ENCODE measurements at places on chromosomes 16 and 17.

DNA sequence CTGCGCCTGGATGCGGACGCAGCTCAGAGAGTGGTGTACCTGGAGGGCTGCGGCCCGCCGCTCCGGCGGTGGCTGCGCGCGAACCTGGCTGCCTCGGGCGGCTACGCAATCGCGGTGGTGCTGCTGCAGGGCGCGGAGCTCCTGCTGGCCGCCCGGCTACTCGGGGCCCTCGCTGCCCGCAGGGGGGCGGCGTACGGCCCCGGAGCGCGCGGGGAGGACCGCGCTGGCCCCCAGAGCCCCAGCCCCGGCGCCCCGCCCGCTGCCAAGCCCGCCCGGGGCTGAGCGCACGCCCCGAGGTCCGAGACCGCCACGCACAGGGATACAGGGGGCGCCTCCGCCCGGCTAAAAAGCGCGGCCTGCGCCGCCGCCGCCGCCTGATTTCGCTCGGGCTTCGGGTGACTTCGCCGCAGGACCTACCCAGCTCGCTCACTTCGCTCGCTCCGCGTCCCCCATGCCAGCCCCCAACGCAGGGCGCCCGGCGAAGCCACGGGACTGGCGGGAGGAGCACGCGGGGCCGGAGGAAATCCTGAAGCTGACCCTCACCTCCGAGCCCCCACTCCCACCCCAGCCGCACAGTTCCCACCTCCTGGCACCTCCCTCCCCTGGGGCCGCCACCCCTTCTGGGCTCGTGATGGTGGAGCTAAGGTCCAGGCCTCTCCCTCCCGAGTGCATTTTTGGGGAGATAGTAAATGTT is 8.2 kb downstream of the PDE6G start:
- peak; percentile 32 for ATAC-seq

GRCh38 chr17:14427900-14428647 is 127.2 kb downstream of the HS3ST3B1 start:
- peak; percentile 97 for ATAC-seq

- no peak for ATAC-seq
Measured at GRCh38 chr16:78001451-78002025, 20.8 kb upstream of the CLEC3A start.

GRCh38 chr17:21146362-21147015 is 19.7 kb downstream of the DHRS7B start:
- no peak for ATAC-seq

- no peak for ATAC-seq
Measured at GRCh38 chr16:3020604-3021448, 658 bp downstream of the TNFRSF12A start.

- ATAC-seq: no peak
Measured at GRCh38 chr17:44235583-44235936, 16.1 kb upstream of the UBTF start.

- no peak for ATAC-seq
Measured at GRCh38 chr17:67606471-67606870, 111.3 kb upstream of the NOL11 start.

- no peak for ATAC-seq
Measured at GRCh38 chr17:34633351-34633750, 54.0 kb downstream of the TMEM132E start.

- ATAC-seq: peak; percentile 49
Measured at GRCh38 chr17:49575679-49576087, at the start of gene NXPH3. Gene NXPH3 (plus strand): TSS chr17:49575871. CDS start chr17:49576220, 349 bp downstream.

- ATAC-seq: no peak
Measured at GRCh38 chr17:75032720-75033280, 14.0 kb downstream of the ATP5PD start.

- no peak for ATAC-seq
Measured at GRCh38 chr16:26976873-26977272, 89.9 kb upstream of the C16orf82 start.

DNA sequence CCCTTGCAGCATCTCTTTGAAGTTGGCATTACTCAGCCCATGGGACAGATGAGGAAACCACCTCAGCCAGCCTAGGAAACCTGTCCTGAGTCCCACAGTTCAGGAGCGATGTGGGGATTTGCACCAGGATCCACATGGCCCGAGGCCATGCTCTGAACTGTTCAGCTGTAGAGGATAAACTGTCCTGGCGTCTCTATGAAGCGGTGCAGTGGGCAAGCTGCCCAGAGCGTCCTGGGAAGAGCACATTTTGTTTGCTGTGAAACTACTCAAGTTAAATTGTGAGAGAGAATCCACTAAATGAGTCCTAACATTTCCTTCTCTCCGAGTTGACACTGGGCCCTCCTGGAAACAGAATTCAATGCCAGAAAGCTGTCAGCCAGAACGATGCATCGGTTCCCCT is 276.6 kb upstream of the TNRC6C start:
- ATAC-seq: no peak

GRCh38 chr17:3744014-3744413 is 20.3 kb downstream of the HASPIN start:
- no peak for ATAC-seq

DNA sequence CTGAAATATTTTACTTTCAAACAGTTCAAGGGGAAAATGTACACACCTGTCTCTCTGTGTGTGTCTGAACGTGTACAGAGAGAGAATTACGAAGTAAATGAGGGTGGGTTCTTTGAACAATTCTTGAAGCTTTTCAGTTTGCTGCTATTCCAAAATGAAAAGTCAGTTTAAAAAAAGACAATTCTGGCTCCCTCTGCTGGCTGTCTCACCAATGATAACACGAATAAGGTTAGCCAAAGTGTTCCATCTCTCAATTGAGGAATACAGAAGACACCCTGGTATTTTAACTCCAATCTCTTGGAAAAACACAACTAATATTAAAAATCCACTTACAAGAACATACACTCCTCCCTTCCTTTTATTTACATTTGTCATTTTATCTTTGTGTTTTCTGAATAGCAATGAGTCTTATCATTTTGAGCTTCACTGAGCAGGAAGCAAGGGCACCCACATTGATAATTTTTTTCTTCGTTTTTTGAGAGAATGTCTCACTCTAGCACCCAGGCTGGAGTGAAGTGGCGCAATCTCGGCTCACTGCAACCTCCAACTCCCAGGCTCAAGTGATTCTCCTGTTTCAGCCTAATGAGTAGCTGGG is 20.5 kb downstream of the EFTUD2 start:
- ATAC-seq: no peak

All from stimulated activated memory B cell treated with anti-CD40 and anti-IgM and Interleukin-4, amounts not matched to agents 10 μg/mL and 1 μg/mL and 100 μg/mL, for 72 hours (primary cell).